ENCODE measurements at places on chromosomes 2 and 18.

- no peak for DNase-seq
Observed at GRCh38 chr2:157032017-157032416, 225.5 kb upstream of the GALNT5 start.

- no peak for DNase-seq
Observed at GRCh38 chr18:62596145-62597005, 73.5 kb downstream of the ZCCHC2 start.

- no peak for DNase-seq
Observed at GRCh38 chr2:161990036-161990435, 84.0 kb downstream of the DPP4 start.

GRCh38 chr2:24050041-24050979, 769 bp downstream of the FKBP1B start:
- no peak for DNase-seq

GRCh38 chr18:3451989-3452749, 2.2 kb downstream of the TGIF1 start:
- DNase-seq: no peak

DNA sequence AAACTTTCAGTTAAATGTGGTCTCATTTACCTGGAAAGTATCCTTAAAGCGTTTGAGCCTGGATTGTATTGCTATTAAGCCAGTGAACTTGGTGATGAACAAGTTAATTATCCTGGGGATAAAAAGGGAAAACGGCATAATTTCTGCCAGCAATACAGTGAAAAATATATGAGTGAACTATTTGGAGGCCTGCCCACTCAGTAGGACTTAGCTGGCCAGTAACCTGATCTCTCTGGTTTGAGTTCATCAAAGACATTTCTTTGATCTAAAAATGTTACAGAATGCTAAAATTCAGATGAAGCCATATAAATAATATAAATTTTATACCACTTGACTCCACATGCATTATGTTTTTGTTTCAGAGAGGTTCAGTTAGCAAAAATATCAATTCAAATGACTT, 241.1 kb upstream of the VWC2L start:
- no peak for DNase-seq

DNA sequence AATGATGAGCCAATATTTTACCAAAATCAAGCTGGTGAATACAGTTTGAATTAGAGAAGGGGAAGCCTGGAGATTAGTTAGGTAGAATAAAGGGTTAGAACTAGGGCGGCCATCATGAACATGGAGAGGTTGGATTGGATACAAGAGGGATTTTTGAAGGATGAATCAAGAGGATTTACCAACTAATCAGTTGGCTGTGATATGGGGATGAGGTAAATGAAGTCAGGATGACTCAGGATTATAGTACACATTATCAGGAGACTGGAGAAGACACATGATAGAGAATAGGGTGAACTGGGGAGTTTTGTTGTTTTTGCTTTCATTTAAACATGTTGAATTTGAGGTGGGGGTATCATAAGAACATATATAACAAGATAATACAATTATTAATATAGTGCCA, 73.8 kb upstream of the PROKR1 start:
- DNase-seq: no peak

GRCh38 chr2:163682695-163683094, 53.1 kb downstream of the FIGN start:
- DNase-seq: no peak

DNA sequence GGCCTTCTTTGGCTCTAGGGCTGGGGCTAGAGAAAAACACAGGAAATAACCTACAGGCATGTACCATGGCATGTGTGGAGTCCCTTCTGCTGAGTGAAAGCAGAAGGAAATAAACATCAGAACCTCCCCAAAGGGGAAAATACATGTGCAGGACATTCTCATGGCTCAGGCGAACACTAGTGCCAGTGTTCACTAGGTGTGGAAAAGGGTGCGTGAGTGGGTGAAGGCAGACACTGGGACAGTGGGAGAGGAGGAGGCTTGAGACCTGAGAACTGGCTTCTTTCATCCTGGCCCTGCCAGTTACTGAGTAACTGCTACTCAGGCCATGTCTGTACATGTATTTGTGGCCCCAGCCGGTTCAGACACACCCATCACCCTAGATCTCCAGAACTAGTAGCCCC, 268.2 kb downstream of the PRKCE start:
- DNase-seq: peak; percentile 17

DNA sequence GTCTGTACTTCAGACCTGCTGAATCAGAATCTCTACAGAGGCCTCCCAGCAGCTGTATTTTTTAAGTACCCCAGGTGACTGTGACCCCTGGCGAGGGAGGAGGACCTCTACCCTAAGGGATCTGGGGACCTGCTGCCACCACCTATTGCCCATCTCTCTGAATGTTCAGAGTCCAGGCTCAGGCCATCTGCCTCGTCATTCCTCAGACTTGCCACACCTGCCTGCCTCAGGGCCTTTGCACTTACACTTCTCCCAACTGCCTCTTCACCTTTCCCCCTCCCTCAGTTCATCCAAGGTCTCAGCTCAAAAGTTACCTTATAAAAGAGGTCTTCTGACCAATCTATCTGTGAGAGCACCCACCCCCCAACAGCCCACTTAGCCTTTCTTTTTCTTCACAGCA, 21.5 kb downstream of the UXS1 start:
- DNase-seq: no peak

DNA sequence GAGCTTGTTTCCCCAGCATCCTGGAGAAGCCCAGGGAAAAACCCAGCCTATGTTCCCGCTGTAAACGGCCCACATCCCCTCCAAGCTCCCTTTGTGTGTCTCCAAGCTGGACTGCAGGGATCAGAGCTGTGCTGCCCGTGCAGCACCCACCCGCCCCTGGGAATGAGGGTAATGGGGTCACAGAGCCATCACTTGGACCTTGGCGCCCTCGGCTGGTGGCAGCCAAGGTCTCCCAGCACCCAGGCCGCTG, 670 bp upstream of the INPP5D start:
- DNase-seq: no peak

GRCh38 chr2:164053021-164053420, 317.2 kb upstream of the FIGN start:
- no peak for DNase-seq

GRCh38 chr18:68498185-68498584, 216.7 kb downstream of the TMX3 start:
- DNase-seq: no peak

- DNase-seq: no peak
Observed at GRCh38 chr2:174835797-174836255, 71.6 kb upstream of the CHRNA1 start.

DNA sequence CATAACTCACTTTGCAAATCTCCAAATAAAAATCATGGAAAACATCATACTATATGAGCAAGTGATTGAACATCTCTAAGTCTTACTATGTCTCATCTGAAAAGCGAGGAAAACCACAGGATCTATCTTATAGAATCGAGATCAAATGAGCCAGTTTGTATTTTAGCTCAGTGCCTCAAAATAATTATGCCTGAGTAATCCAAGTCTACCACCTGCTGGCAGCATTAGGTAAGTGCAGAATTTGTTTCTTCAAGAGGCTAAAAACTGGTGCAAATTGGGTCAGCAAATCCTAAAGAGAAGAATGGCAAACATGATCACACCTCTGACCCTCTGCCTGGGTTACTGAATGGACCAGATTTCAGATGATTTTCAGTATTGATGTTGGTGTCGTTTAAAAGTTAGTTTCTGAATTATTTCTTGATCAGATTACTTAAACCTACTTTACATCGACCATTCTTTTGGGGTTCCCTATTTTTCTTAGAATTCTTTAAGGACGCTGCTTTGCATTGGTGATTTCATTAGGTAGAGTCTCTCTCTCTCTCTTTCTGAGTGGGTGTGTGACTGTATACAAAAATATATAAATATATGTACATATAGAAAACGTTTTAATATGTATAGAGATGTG, 12.7 kb upstream of the FHOD3 start:
- DNase-seq: no peak

DNA sequence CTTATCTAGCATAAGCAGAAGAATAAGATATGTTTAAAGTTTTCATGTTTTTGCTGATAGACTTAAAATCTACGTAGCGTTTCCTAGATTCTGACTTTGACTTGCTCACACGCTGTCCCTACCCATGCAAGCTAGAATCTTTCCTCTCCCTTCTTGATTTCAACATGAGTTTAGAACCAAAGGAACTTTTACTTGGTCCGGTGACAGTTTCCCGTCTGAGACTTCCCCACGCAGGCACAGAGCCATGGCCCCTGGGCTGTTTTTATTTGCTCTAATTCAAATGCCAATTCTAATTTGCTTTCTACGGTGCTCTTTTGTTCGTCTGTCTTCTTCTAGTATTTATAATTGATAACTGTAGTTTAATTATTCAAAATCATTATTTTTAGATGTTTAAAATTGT, 467.7 kb downstream of the PARD3B start:
- no peak for DNase-seq

DNA sequence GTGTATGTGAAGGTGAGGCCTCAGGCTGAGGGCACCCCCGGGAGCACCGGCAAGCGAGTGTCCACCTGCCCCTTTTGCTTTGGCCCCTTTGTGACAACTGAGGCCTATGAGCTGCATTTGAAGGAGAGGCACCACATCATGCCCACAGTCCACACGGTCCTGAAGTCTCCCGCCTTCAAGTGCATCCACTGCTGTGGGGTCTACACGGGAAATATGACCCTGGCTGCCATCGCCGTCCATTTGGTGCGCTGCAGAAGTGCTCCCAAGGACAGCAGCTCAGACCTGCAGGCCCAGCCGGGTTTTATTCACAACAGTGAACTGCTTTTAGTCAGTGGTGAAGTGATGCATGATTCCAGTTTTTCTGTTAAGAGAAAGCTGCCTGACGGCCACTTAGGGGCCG, 28.9 kb downstream of the ADNP2 start:
- DNase-seq: no peak

- no peak for DNase-seq
Observed at GRCh38 chr18:66900837-66901236, 296.9 kb upstream of the CDH19 start.

- DNase-seq: no peak
Observed at GRCh38 chr2:63740943-63741342, 100.8 kb upstream of the UGP2 start.

GRCh38 chr2:43074592-43075053, 151.8 kb downstream of the ZFP36L2 start:
- no peak for DNase-seq

GRCh38 chr2:72289283-72289682, 141.6 kb upstream of the CYP26B1 start:
- no peak for DNase-seq

- no peak for DNase-seq
Observed at GRCh38 chr2:12407160-12407559, 309.6 kb upstream of the TRIB2 start.

GRCh38 chr18:21660078-21660477, 44.5 kb downstream of the ABHD3 start:
- DNase-seq: no peak

DNA sequence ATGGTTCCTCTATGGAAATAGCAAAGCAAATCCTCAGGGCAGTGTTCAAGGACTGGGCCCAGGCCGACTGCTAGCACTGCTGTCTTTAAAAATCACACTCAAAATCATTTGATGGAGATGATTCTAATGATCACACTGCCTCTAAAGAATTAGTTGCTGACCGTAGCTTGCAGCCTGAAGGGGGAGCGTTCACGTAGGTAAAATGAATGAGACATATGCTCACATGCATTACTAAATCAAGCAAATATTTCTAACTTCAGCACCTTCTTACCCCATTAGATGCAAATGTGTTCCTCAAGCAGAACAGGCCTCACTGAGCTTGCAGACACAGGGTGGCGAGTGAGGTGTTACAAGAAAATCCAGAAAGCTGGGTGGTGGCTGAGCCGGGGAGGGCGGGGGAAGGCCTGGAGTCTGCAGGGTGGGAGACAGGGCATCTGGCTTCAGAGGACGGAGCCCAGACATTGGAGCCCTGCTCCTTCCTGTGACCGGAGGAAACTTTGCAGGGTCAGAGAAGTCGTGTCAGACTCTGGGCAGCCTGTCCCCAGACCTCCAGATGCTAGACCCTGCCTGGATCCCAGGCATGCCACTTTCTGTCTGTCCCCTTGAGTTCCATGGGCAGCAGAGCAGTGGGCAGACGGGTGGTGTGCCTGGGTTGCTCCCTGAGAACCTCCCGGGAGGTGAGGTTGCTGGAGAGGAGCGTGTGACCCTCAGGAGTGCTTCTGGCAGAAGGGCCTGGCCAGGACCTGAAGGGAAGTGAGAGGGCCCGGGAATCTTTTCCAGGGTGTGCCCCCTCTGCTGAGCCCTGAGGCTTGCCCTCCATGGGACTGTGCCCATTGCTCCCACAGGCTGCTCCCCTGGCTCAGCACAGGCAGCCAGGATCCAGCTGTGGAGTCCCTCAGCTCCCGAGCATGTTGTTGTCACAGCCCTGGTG, 7.1 kb upstream of the NPPC start:
- DNase-seq: no peak

DNA sequence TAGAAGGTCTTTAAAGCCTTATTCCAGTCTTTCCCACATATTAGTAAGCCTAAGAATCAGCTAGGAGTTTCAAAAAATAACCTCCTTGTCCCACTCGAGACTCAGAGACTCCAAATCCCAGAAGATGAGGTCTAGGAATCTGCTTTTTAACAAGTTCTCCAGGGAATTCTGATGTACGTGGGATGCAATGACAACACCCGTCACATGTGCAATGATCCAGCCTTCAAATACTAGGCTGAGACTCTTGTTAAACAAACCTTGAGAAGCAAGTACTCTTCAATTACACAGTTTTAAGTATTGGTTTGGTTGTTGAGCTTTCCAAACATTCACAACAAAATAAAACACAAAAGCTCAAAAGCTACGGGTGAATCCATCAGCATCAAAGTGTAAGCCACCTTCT, 53.9 kb downstream of the EPG5 start:
- no peak for DNase-seq

- DNase-seq: no peak
Observed at GRCh38 chr2:231781798-231782726, 980 bp upstream of the PDE6D start.

GRCh38 chr18:2871111-2871720, 24.4 kb downstream of the EMILIN2 start:
- DNase-seq: no peak

GRCh38 chr2:1639086-1639858, 105.0 kb downstream of the PXDN start:
- no peak for DNase-seq

GRCh38 chr2:108920-109809, 62.9 kb upstream of the FAM110C start:
- DNase-seq: no peak

Measured in GM12891 (cell line).